Activated T-cell treated with anti-CD3 and anti-CD28 coated beads for 24 hours (primary cell): ENCODE measurements at places on chromosomes 2 and 18.

GRCh38 chr2:96525211-96525507 is 11.4 kb upstream of the ARID5A start:
- DNase-seq, result no peak

DNA sequence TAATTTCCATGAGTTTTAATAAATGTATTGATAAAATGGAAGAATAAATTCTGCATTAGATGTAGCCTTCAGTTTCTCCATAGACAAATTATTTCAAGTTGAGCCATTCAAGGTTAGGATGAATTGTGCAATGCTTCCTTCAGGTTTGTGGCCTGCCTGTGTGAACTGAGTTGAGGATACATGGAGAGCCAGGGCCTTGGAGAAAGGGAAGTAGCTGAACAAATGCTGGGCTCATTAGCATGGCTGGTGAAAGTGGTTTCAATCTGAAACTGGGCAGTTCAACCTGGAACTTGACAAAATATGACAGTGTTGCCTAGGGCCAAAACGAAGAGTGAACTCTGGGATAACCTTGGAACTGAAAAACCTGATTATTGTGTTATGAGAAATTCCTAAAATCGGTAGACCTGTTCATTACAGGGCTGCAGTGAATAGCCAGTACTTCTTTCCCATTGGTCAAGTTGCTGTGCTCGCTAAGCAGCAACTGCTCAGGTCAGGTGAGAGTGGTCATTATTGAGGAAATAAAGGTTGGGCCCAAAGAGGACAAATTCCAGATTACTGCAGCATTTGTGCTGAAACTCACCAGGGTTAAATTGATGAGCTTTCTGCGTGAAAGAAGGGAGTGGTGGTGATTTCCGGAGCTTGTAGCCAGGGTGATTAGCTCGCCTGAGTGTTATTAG is 12.7 kb downstream of the INPP1 start:
- DNase-seq, result no peak

GRCh38 chr2:146678516-146678915 is 1166.3 kb upstream of the ACVR2A start:
- no peak for DNase-seq

DNA sequence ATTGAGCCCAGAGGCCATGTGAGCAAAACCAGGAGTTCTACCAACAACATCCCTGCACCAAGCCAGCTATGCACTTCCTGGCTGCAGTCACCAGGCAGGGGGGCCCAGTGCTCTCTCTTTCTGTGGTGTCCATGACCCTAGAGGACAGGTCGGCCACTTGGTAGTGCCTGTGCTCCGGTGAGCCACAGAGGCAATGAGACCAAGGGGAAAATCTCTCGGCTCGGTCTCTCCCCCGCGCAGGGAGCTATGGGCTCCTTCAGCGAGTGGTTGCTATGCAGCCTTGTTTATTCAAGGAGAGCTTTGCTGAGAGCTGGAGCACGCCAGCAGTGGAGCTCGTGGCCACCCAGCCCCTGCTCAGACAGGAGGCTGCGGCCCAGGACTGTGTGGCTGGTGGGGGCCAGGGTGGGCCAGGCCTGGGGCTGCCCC is at the start of gene TOGARAM2:
TOGARAM2 (plus strand) TSS at position 283 of the 426 bp plus-strand sequence. CDS start 13,537 bp downstream, outside the sequence.
- no peak for DNase-seq

GRCh38 chr2:185700883-185701282 is 37.7 kb upstream of the FSIP2 start:
- no peak for DNase-seq
